Hindlimb muscle (tissue), 1 donor: ENCODE measurements at places on chromosomes 7 and 10. TPM values are rescaled to one million over a fixed set of nuclear protein-coding genes. Genes with fewer than 3 reads are reported as not detected.

DNA sequence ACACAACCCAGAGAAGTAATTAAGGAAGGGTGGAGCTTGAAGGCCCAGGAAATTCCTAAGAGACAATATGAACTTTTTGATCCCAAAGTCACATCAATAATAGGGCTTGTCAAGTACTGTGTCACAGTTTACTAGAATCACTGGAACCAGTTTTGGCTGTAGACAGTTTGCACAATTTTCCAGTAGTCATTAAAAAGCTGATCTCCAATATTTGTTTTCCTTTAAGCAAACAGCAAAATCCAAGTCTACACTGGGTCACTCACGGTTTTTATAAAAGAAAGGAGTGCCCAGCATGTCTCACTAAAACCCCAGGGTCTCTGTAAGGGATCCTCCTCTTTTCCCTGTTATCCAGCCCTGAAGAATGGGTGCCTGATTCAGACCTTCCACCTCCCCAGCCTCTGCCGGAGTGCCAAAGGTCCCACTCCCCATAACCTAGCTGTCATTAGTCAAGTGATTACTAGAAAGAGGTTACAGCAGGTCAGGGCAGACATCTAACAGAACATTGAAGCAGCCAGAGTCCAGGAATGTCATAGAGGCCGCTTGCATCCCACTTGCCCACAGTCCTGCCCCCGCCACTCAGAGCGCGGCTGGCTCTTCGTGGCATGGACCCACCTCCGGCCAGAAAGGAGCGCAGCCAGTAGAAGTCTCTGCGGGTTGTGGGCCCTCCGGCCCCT, 552 bp downstream of the SLC25A16 start:
- no peak for DNase-seq

GRCh38 chr10:100872034-100872791, 40.5 kb upstream of the SLF2 start:
- no peak for DNase-seq

PVRIG gene
- polyA plus RNA-seq, result 10.1 TPM

GOLGA7B gene
- polyA plus RNA-seq, result 0.23 TPM

- DNase-seq, result no peak
These were observed 549.0 kb upstream of the LRRN3 start for GRCh38 chr7:110541962-110542361.

DNA sequence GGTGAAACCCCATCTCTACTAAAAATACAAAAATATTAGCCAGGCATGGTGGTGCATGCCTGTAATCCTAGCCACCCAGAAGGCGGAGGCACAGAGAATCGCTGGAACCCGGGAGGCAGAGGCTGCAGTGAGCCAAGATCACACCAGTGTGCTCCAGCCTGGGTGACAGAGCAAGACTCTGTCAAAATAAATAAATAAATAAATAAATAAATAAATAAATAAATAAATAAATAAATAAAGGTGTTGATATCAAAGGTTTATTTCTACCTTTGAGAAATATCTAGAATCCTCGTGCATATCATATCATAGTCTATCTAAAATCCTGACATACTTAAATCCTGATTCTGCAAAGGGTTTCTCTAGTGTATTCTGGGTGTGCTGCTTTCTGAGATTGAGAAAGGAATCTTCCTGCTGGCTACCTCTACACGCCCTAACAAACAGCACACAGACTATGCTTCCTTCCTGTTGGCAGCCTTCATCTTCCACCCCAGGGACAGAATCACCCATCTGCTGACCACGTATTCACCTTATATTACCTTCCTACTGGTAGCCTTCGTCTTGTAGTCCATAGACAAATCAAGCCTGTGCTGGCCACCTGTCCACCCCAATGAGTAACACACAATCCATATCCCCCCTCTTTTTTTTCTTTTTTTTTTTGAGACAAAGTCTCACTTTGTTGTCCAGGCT, 8.7 kb downstream of the ABLIM1 start:
- no peak for DNase-seq

DNA sequence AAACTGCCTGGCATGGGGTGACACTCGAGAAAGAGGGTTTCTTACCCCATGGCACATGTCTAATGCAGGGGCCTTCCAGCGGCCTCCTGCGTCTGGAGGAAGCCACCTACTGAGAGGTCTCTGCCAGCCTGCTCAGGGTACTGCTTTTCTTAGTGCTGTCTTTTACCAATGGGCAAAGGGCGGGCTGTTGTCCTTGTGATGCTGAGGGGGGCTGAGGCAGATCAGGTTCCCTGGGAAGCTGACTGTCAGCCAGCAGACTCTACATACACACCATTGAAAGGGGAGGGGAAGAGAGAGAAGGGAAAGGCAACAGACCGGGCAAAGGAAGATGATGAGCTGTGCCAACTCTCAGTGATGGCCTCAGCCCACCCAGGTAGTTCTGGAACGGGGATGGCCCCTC, 48.7 kb downstream of the COL13A1 start:
- DNase-seq, result no peak

CD36 gene
- polyA plus RNA-seq, result 396 TPM

GRCh38 chr7:159064121-159064815, 80.4 kb downstream of the VIPR2 start:
- DNase-seq, result no peak

SEMA3C gene
- polyA plus RNA-seq, result 124 TPM

DNA sequence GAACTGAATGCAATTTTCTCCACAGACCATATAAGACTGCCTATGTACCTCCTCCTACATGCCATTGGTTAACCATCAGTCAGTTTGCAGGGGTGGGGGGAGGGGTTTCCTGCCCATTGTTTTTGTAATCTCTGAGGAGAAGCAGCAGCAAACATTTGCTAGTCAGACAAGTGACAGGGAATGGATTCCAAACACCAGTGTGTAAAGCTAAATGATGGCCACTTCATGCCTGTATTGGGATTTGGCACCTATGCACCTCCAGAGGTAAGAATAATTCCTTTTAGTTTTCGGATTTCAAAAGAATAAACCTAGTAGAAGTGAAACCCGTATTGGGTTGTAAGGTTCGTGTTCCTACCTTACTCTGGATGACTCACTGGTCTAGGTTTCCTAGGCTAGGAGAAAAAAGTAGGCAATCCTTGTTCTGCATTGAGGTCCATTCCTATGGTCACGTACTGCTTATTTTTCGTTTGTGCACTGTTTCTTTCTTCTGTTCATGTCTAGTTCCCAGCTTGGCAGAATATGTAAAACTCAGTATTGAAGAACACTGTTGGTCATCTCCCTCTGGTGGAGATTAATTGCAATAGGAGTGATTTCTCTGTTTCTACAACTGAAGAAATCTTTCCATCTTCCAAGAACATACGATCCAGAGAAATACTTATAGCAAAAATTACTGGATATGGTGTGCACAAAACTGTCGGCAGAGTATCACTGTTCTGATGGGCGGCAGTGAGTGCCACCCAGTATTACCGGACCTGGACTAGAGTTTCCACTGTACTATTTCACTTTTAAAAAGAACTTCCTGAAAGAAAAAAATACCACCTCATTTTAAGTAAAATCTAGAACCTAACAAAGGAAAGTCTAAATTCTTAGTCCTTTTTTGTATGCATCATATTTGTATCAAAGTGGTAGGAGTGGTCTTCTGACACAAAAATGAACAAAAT, at the start of gene AKR1C3:
TSS of gene AKR1C3 (plus strand) at position 150 of the 941 bp plus-strand sequence. CDS start at position 181, 31 bp downstream.
- peak; percentile 46 for DNase-seq

ZCWPW1 gene
- 7.1 TPM for polyA plus RNA-seq

DNA sequence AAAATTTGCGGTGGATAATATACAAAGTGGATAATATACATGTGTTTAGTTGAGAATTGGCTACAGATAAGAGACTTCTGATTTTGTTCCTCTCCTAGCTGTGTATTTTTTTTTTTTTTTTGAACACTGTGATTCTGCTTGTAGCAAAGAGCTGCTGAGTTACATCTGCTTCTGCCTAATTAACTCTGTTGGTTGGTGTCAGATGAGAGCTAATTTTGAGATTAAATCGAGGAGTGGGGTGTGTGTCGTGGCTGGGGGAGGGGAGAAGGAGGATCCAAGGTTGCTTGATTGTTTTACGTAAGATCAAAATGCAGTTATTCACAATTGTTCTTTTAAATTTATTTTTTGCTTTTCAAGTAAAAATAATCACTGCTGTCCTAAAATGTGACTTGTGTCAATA, 11.3 kb downstream of the KAT6B start:
- DNase-seq, result no peak

GRCh38 chr10:23414658-23415057, 24.2 kb upstream of the OTUD1 start:
- no peak for DNase-seq

GRCh38 chr10:42769673-42770072, 12.9 kb upstream of the BMS1 start:
- DNase-seq, result no peak

- DNase-seq, result no peak
These were observed 121.7 kb upstream of the TNRC18 start for GRCh38 chr7:5545222-5545914.

DNA sequence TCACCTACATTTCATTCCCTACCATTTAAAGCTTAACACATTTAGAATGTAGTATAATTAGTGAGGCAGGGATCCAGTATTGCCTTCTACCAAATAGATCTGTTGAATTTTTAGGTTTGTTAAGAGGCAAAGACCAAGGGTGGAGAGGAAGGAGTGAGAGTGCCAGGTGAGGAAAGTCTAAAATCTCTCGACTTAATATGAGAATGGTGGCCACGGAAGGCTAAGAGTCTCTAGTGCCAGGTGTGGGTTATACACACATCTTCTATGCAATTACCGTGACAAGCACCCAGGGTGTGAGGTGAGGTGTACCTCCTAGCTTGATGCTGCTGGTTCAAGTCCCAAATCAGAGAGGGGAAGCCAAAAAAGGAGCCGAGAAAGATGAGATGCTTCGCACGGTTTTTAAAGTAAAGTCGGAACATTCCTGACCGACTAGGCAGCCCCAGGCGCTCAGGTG, 439 bp downstream of the IQUB start:
- DNase-seq, result no peak

GRCh38 chr10:73646598-73647041, 5.3 kb upstream of the MYOZ1 start:
- no peak for DNase-seq

FXYD4 gene
- 1.1 TPM for polyA plus RNA-seq

GRCh38 chr7:4000934-4001333, 681.2 kb upstream of the FOXK1 start:
- DNase-seq, result no peak

GRCh38 chr7:116994611-116995010, 41.3 kb downstream of the ST7 start:
- no peak for DNase-seq

DNA sequence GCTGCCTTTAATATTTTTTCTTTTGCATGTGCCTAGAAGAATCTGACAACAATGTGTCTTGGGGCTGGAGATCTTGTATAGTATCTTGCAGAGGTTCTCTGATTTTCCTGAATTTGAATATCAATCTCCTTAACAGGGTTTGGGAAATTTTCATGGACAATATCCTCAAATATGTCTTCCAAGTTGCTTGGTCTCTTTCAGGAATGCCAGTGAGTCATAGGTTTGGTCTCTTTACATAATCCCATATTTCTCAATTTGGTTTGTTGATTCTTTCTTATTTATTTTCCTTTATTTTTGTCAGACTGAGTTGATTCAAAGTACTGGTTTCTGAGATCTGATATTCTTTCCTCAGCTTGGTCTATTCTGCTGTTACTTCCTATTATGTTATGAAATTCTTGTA, 208.7 kb upstream of the GLI3 start:
- DNase-seq, result no peak

DNA sequence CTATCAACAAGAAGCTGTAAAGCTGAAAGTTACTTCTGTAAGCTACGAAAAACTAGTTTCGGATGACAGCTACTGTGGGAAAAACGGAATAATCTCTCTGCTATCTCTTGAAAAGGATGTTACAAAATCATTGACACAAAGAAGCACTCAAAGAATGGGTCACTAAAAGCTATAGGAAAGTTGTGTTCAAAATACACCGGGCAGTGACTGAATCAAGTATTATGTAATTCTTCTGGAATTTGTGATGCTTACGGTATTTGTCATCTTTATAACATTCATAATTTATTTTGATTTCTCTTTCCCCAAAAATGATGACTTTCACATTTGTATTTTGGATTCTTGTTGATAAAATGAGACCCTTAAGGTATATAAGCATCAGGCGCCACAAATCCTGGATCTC, 112.1 kb upstream of the KLF6 start:
- DNase-seq, result no peak

DNA sequence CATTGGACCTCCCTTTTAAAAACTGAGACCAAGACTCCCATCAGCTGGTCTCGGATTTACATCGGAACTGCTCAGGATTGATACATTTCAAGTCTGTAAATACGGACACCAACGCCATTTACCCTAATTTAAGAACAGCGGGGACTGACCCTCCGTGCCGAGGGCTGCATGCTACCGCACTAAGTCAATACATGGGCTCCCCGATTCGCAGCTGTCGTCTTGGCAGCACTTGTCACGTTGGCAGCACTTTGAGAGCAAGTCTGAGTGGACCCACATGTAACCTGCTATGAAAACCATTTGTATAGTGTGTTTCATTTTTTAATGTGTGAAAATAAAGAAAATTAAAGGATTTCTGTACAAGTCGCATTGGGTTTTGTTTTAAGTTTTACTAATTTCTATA, 83.4 kb downstream of the EZH2 start:
- DNase-seq, result no peak

EBF3 gene
- polyA plus RNA-seq, result 71.1 TPM

GRCh38 chr7:2754912-2755311, 66.9 kb downstream of the AMZ1 start:
- no peak for DNase-seq

LEP gene
- polyA plus RNA-seq, result 0.05 TPM

- DNase-seq, result no peak
These were observed 51.9 kb upstream of the TCERG1L start for GRCh38 chr10:131363416-131363815.

LRRC72 gene
- polyA plus RNA-seq, result not detected

GRCh38 chr7:78345293-78345911, 546.8 kb downstream of the PHTF2 start:
- DNase-seq, result no peak

GRCh38 chr10:25852364-25852941, 81.6 kb upstream of the MYO3A start:
- DNase-seq, result no peak

DNA sequence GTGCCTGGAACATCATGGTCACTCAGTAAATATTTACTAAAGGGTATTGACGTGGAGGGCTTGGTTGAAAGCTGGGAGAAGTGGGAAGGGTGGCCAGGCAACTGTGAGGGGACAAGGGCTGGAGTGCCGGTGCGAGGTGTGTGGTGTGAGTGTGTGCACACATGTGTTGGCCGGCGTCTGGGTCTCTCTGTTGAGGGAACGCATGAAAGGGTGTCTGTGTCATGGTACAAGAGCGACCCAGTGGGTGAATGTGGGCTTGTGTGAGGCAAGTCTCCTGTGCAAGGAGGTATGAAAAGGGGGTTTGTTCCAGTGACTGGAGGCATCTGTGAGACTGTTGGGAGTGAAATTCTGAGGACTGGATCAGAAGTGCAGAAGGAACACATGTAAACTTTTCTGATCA, 29.4 kb upstream of the UCMA start:
- DNase-seq, result no peak
